Osteocyte (in vitro differentiated cells): ENCODE measurements at places on chromosomes 16 and 17. TPM values are rescaled to one million over a fixed set of nuclear protein-coding genes. Genes with fewer than 3 reads are reported as not detected.

The MPV17L gene
- 0.47 and 1.3 TPM in 2 replicates for total RNA-seq

The CFAP119 gene
- 5.0 and 9.7 TPM in 2 replicates for total RNA-seq

The NOTUM gene
- 0.30 TPM in 1 of 2 replicates, not detected in the other for total RNA-seq

The HBQ1 gene
- total RNA-seq: not detected in 2 replicates

The TM4SF5 gene
- not detected in 2 replicates for total RNA-seq

The CIITA gene
- not detected in 2 replicates for total RNA-seq
